ENCODE measurements at places on chromosomes 7 and 10. TPM values are rescaled to one million over a fixed set of nuclear protein-coding genes. Genes with fewer than 3 reads are reported as not detected.

The C7orf57 gene
- under 0.01 TPM for total RNA-seq

The RGR gene
- total RNA-seq, result not detected

The ZNF800 gene
- 27.1 TPM for total RNA-seq

The ODAD2 gene
- 1.0 TPM for total RNA-seq

The ASB10 gene
- not detected for total RNA-seq

The CPVL gene
- 1.1 TPM for total RNA-seq

The GRM8 gene
- not detected for total RNA-seq

The ZSWIM8 gene
- total RNA-seq, result 85.5 TPM

The HMX3 gene
- not detected for total RNA-seq

The AFAP1L2 gene
- total RNA-seq, result 62.2 TPM

The OPN1SW gene
- not detected for total RNA-seq

The OR13A1 gene
- under 0.01 TPM for total RNA-seq

Data from placental pericyte (primary cell).